Fibroblast of lung (primary cell): ENCODE measurements at places on chromosomes 7 and 10. TPM values are rescaled to one million over a fixed set of nuclear protein-coding genes. Genes with fewer than 3 reads are reported as not detected.

The CCDC3 gene
- 0.36 and 0.65 TPM in 2 replicates for polyA plus RNA-seq

The SLC18A2 gene
- polyA plus RNA-seq: not detected in 2 replicates

The COMTD1 gene
- 2.0 and 2.8 TPM in 2 replicates for polyA plus RNA-seq

The FZD1 gene
- polyA plus RNA-seq: 7.6 and 15.7 TPM in 2 replicates

GRCh38 chr7:80017101-80017698 lies 117.4 kb upstream of the GNAI1 start:
- no peak overlapping the region for H3K27ac ChIP-seq
- no peaks in the 10 kb centered on the region for H3K27me3 ChIP-seq
- H3K36me3 ChIP-seq: no peaks in the 10 kb centered on the region

DNA sequence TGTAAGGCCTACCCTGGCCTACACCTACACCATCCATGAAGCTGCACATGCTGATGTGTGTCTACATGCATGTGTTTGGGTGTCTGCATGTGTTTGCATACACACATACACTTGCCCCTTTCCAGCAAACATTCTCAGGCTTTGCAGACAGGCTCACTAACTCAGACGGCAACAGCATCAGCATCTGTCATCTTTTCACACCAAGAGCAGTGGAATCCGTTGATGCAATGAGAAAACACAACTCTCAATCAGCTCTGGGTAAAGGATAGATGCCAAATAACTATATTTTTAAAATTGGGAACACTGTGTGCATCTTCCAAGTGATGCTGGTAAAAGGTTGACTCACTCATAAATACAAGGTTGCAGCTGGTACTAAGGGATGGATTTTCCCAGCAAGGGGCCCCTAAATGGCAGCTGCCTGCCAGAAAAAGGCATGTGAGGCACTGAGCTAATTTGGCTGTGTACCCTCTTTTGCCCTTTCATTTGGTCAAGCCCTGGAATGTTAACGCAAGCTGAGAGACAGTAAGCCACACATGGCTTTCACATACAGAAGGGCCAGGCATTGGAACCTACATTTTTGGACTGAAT lies 296.3 kb upstream of the NPSR1 start:
- no peaks in the 10 kb centered on the region for H3K27me3 ChIP-seq
- DNase-seq: no peak
- H3K4me3 ChIP-seq: no peak overlapping the region
- no peaks in the 10 kb centered on the region for H3K36me3 ChIP-seq
- no peak overlapping the region for H3K27ac ChIP-seq

GRCh38 chr10:3538291-3538655 lies 246.7 kb downstream of the KLF6 start:
- H3K36me3 ChIP-seq: no peaks in the 10 kb centered on the region
- peak overlapping the region; percentile 86 for H3K27ac ChIP-seq
- no peaks in the 10 kb centered on the region for H3K27me3 ChIP-seq
- H3K4me1 ChIP-seq: peaks cover 14% of the 10 kb centered on the region
- DNase-seq: peak; percentile 47
- no peak overlapping the region for H3K4me3 ChIP-seq

DNA sequence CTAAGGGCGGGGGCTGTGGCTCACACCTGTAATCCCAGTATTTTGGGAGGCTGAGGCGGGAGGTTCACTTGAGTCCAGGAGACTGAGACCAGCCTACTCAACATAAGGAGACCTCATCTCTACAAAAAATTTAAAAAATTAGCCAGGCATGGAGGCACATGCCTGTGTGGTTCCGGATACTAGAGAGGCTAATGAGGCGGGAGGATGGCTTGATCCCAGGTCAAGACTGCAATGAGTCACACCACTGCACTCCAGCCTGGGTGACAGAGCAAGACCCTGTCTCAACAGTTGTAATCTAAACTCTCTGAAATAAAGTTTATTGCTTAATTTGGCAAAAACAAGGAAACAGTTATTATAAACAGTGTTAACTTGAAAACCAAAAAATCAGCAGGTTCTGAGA lies 123.3 kb downstream of the USP6NL start:
- H3K4me1 ChIP-seq: no peaks in the 10 kb centered on the region
- no peak overlapping the region for H3K4me3 ChIP-seq
- no peak overlapping the region for H3K27ac ChIP-seq
- peak; percentile 33 for DNase-seq
- no peaks in the 10 kb centered on the region for H3K27me3 ChIP-seq
